HCEC 1CT (cell line): ENCODE measurements at places on chromosomes 16 and 17.

DNA sequence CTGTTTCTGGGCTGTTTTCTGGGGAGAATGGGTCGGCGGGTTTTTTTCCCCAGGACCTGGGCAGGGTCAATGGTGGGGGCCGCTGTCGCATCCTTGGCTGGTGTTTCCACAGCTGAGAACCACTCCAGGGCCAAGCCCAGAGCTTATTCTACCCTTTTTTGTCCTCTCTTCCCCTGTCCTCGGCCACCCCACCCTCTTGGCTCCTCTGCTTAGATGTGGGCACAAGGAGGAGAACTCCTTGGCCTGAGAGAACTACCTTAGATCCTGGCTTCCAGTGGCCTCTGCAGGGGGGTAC lies 4.0 kb downstream of the NOD2 start:
- DNase-seq = no peak

- DNase-seq = no peak
These were observed 138.9 kb upstream of the CA10 start for GRCh38 chr17:52297230-52298010.

DNA sequence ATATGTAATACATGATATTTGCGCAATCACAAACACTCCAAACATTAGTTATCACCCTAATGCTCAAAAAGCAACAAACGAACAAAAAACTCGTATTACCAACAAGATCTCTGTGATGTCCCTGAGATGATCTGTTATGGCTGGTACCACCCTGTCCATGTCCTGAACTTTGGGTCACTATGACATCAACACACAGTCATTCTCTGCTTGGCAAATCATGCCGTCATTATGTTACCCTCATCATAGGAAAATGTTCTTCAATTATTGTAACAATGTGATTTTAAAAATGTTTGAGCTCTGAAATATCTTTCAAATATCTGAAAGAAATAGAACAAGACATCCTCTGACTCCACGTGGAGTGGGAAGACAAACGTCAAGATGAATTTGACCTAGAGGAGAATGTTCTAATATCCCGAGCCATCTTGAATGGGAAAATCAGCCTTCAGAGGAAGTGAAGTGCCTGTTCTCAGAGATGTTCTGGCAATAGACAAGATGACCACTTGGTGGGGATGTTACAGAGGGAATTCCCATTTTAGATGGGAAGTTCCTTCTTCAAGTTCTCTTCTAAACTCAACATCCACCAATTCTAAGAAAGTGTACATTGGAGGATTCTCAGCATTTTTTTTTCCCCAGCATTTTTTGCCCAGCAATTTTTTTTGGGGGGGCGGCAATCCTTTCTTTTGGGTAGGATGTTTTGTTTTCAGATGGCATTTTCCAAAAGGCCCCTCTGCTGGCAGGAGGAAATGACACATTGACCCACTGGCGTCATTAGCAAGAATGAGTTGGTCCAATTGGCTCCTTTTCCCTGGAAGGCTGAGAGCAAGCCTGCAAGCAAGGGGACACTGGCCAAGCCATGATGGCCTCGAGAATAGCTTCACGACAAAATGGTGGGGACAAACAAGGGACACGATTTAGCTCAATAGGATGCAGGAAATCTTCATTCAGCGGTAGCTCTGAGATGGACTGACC lies 3.7 kb upstream of the HSD17B2 start:
- DNase-seq = peak; percentile 76

GRCh38 chr17:69539781-69540319 lies 125.4 kb downstream of the MAP2K6 start:
- peak; percentile 96 for DNase-seq

GRCh38 chr17:633133-633532 lies 81.5 kb downstream of the VPS53 start:
- DNase-seq = no peak

DNA sequence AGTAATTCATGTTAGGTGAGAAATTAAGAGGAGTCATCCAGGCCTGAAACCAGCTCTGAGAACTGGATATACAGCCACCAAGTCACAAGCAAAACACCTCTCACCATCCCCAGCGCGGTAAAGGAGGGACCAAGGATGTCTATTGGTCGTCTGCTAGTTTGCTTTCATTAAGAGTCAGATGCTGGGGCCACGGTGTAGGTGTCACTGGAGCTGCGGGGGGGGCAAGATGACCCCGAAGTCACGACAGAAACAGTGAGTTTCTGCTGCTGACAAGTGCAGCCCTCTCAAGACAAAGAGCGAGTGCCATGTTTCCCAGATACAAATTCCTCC lies 790 bp downstream of the NCBP3 start:
- DNase-seq = no peak

- DNase-seq = no peak
These were observed 42.4 kb downstream of the PPL start for GRCh38 chr16:4894276-4895150.

- no peak for DNase-seq
These were observed 35.1 kb downstream of the GRB2 start for GRCh38 chr17:75370286-75370915.

GRCh38 chr17:71963351-71963750 lies 157.5 kb upstream of the SOX9 start:
- DNase-seq = no peak

- DNase-seq = no peak
These were observed 179.4 kb downstream of the BANP start for GRCh38 chr16:88130681-88131080.

DNA sequence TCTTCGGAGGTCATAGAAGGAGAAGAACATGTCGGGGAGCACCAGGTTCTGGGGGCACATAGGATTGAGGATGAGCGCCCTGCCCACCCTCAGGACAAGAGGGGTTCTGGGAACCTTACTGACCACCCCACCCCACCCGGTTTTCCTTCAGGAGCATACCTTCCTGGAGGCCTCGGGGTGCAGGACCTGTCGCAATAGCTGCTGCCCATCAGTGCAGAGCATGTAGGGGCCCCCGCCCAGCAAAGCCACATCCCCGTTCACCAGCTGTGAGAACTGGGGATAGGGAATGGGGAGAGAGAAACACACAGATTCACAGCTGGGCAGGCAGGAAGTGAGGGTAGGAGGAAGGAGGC lies 2.1 kb downstream of the ESRP2 start:
- DNase-seq = no peak

DNA sequence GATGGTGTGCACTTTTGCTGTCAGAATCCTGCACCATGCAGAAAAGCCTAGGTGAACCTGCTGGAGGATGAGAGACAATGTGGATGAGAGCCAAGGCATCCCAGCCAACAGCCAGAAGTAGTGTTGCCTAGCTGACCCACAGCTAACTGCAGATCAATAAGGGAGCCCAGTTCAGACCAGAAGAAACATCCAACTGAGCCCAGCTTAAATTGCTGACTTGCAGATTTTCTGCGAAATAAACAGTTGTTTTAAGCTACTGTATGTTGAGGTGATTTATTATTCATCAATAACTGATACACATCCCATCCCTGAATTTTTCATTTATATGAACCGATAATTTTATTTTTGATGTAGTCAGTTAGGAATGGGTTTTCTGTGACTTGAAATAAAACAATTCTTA lies 39.2 kb upstream of the TOX3 start:
- no peak for DNase-seq

- peak; percentile 76 for DNase-seq
These were observed 168.9 kb downstream of the COPRS start for GRCh38 chr17:31690151-31690551.
